HEK293T (cell line): ENCODE measurements at places on chromosomes 1 and 21.

DNA sequence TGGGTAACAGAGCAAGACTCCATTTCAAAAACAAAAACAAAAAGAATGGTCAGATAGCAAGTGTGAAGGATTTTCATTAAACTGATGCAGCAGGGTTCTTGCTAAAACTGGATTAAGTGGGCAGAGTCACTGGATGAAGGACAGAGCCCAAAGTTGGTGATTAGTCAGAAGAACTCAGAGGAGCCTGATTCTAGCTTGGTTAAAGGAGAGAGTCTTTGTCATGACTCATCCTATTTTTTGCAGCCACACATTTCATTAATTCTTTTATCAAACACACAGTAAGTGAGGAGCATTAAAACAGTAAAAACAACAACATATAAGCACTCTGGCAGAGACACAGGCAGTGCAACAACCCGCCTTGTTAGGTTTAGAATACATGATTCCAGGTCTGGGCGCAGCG lies 56.0 kb upstream of the EDARADD start:
- DNase-seq, result no peak

DNA sequence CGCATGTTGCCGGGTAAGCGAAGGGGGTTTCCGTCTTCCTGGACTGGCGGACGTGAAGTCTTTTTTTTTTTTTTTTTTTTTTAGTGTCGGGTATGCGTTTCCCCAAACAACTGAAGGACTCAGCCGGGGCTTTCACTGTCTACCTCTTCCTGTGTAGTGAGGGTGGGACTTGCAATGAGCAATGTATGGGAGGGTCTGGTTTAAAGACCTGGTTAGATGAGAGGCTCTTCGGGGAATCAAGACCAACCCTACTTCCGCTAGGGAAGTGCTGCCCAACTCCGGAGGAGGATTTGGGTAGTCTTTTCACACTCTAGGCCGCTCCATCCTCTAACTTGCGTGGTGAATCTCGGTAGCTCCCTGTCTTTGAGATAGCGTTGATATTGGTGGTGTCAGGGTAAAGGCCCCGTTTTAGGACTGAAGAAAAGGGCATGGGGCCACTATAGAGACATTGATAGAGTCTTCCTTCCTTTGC lies 754 bp downstream of the PRRC2C start:
- peak; percentile 46 for DNase-seq

GRCh38 chr1:64854674-64855073 lies 109.8 kb downstream of the RAVER2 start:
- no peak for DNase-seq

DNA sequence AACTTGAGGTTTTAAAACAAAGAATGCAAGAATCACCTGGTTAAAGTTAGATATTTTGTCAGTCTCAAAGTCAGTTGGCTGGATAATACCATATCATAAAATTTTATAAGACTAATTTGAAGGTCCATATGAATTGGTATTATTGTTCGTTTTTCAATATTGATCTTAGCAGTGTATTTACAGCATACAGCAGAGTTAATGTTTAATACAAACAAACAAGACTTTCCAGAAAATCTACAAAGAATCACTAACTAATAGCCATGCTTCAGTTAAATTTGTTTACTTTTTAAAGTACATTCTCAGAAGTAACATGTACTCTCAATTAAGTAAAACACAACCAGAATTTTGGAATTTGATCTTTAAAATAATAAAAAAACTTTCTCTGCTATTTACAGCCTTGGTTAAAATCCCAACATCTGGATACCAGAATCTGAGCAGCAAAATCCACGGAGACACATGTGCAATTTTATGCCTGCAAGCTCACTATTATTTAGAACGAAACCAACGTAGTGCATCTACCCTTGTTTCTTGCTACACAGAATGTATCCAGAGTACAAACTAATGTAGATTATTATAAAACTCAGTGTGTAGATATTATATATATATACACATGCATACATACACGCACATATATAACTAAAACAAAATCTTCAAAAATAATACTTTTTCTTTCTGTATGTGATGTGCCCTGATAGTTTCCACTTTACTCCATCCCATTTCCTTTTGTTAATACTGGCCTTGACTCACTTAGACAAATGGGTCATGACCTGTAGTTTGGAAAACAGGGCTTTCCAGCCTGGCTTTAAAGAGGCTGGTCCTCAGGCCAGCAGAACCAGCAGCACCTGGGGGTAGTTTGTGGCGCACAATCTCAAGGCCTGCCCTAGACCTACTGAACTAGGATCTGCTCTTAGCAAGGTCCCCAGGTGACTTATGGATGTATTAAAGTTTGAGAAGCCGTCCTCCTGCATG lies 63.6 kb upstream of the ERG start:
- no peak for DNase-seq

DNA sequence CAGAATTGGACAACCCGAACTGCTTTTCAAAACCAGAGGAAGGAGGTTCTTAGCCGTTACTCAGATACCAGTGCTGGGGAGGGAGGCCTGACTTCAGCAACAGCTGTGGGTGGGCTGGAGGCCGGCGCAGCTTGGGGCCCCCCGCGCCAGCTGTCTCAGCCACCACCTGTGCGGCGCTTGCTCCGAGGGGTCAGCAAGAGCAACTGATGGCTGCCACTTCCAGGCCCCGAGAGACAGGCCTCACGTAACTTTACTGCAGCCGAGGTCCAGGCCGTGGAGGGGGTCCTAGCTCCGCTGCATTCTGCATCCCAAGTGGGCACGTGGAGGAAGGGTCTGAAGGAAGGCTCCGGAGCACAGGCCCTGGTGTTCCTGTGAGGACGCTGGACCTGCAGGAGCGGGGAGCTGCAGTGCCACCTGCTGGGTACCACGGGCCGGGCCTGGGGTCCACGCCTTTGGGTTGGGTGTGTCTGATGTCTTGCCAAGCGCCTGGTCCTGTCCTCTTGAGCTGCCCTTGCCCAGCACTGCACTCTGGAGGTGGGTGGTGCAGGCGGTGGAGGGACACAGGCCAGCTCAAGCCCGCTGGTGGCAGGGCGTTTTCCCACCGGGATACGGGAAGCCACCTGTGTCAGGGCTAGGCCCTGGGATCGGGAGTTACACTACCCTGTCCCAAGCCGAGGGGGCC lies 9.8 kb downstream of the THAP3 start:
- DNase-seq, result peak; percentile 54

GRCh38 chr1:218813237-218813636 lies 360.4 kb upstream of the LYPLAL1 start:
- DNase-seq, result no peak

GRCh38 chr1:223727541-223727940 lies 15.2 kb downstream of the CAPN2 start:
- no peak for DNase-seq

- no peak for DNase-seq
Measured at GRCh38 chr1:114488739-114489138, 22.3 kb downstream of the TRIM33 start.

GRCh38 chr1:32241001-32241763 lies 5.8 kb upstream of the FAM167B start:
- no peak for DNase-seq

DNA sequence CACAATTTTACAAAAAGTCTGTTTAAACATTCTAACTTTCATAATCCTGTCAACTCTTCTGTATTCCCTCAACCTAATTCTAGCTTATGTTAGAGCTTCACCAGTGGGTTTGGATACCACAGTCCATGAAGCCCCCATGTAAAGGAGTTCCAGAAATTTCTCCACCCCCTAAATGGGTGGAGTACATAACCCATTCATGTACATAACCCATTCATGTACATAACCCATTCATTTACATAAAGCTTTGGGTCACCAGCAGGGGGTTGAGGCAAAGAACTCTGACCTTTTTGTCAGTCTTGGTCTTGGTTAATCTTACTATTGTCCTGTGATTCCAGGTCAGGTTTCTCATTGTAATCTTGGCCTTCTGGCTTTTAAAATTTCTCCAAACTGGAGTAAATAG lies 61.6 kb downstream of the SMYD2 start:
- DNase-seq, result no peak

GRCh38 chr1:28807046-28807445 lies 4.9 kb upstream of the OPRD1 start:
- no peak for DNase-seq

GRCh38 chr1:9251501-9251900 lies 16.9 kb downstream of the H6PD start:
- no peak for DNase-seq

- DNase-seq, result no peak
Measured at GRCh38 chr1:112744009-112744578, 29.0 kb upstream of the PPM1J start.

GRCh38 chr1:21926814-21927532 lies 10.1 kb downstream of the HSPG2 start:
- no peak for DNase-seq

- no peak for DNase-seq
Measured at GRCh38 chr1:58848818-58849411, 65.1 kb upstream of the JUN start.

DNA sequence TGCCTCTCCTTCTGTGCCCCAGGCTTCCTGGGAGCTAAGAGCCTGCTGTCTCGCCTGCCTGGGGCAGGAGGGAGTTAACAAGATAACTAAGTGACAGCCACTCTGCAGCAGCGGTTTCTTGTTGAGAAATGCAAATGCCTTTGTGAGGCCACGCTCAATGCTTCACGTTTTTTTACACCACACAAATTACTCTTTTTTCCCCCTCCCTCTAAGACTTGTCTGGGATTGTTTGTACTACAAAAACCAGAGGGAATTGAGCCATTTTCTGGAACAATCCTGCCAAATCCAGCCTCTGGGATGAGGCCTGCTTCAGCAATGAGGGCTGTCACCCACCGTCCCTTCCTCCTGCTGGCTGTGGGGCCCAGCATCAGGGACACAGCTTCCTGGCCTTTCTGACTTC lies 119.6 kb downstream of the ACTL8 start:
- no peak for DNase-seq

GRCh38 chr1:32997381-32997891 lies 32.8 kb upstream of the RNF19B start:
- no peak for DNase-seq

- no peak for DNase-seq
Measured at GRCh38 chr1:201562257-201562656, 23.3 kb downstream of the NAV1 start.

GRCh38 chr1:53592985-53593757 lies 134.0 kb downstream of the DMRTB1 start:
- no peak for DNase-seq

DNA sequence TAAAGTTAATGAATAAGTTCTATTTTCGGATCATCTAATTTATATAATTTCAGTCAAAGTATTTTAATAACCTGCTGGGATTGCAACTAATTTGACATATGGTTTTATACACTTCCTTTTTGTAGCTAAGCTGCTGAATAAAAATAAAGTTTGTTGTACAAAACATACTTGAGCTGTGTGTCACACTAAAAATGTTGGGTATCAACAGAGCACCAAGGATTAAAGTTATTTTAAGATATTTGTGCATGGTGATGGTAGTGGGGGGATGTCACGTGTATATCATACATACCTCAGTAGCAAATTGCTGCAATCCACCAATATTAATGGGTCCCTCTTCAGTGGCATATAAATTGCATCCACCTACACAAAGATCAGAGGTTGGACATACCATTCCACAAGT lies 199.6 kb downstream of the DPYD start:
- no peak for DNase-seq

GRCh38 chr1:234980645-234981396 lies 147.8 kb downstream of the TOMM20 start:
- no peak for DNase-seq

DNA sequence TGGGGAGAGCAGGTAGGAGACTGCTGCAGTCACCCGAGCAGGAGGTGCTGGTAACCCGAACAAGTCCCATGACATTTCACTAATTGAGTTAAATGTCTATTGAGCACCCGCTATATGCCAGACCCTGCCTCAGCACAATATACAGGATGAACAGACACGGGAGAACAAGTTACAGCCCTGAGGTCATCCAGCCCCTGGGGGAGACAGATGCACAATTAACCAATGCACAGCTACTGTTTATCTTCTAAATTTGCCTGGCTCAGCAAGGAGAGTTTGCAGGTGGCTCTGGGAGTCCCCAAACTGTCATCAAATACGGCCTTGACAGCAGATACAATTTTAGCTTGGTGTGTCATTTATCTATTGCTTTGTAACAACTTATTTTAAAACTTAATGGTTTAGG lies 18.1 kb downstream of the CITED4 start:
- DNase-seq, result no peak

GRCh38 chr21:26844258-26845065 lies 747 bp downstream of the ADAMTS1 start:
- peak; percentile 48 for DNase-seq

GRCh38 chr1:111220302-111220890 lies 7.1 kb upstream of the CHI3L2 start:
- no peak for DNase-seq

- DNase-seq, result no peak
Measured at GRCh38 chr1:176557543-176558258, 94.7 kb downstream of the PAPPA2 start.

GRCh38 chr1:203465146-203465798 lies 10.3 kb upstream of the PRELP start:
- no peak for DNase-seq

DNA sequence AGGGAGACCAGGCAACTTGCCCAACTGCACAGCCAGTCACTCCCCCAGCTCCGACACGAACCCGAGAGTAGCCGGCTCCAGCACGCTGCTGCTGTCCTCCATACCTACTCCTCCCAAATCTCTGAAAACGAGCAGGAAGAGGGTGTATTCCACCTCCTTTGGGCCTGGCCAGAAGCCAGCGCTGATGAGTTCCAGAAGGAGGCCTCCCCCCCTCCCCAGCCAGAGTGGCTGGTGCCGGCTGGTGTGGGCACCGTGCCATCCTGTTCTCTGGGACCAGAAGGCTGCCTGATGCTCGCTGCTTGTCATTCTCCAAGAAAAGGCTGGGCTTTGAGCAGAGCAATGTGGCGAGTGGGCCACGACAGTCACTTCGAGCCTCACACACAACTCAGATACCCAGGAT lies 22.2 kb downstream of the KCNN3 start:
- no peak for DNase-seq

DNA sequence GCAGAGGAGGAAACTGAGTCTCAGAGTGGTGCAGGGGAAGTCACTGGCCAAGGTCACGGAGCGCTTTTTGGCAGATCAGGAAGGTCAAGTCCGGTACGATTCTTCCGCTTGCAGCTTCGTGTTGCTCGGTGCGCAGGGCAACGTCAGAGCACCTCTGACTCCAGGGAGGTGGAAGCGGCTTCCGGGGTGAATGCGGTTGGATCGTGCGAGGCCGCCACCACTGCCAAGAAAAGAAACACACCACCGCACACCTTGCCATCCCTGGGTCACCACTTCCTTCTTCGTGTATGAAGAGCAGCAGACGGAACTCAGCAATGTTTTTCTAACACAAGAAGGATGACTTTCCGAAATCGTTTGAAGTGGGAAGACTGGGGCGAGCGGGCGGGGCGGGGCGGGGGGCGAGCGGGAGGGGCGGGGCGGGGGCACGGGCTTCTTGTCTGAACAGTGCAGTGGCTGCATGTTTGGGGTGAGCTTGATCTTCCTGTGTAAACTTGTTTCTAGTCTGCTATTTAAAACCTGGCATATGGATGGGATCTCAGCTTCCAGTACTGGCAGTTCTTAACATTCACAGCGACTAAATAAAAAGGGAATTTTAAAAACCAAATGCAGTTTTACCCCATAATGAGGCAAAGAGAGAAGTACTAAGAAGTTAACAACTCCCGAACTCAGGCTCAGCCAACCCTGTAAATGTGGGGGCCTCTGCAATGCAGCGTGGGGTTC lies 300.0 kb downstream of the RRAGC start:
- no peak for DNase-seq
